ENCODE measurements at places on chromosomes 7 and 10. TPM values are rescaled to one million over a fixed set of nuclear protein-coding genes. Genes with fewer than 3 reads are reported as not detected.

EXOC6 gene
- 29.2 TPM for total RNA-seq

- DNase-seq = no peak
These were observed 41.6 kb downstream of the CDC123 start for GRCh38 chr10:12237265-12238220.

DNA sequence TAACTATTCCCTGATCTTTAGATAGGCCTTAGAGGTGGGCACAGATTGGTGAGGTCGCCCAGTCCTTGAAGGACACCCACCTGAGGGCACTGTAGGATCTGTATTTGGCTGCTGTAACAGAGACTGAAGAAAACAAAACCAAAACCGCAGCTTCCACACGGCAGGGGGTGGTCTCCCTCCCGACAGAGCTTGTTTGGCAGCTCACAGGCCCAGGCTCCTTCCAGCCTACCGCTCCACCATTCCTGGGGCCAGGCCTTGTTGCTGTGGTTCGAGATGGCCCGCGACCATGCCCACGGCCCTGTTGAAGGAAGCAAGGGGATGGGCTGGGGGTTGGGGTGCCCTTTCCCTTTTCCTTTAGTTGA is 30.4 kb downstream of the ZNF783 start:
- DNase-seq = no peak

- DNase-seq = peak; percentile 20
These were observed 375.2 kb downstream of the RPS24 start for GRCh38 chr10:78408671-78409472.

GRCh38 chr10:124145109-124145870 is 51.9 kb upstream of the CHST15 start:
- no peak for DNase-seq

GRCh38 chr10:61760943-61761824 is 98.5 kb downstream of the CABCOCO1 start:
- DNase-seq = peak; percentile 87

DNA sequence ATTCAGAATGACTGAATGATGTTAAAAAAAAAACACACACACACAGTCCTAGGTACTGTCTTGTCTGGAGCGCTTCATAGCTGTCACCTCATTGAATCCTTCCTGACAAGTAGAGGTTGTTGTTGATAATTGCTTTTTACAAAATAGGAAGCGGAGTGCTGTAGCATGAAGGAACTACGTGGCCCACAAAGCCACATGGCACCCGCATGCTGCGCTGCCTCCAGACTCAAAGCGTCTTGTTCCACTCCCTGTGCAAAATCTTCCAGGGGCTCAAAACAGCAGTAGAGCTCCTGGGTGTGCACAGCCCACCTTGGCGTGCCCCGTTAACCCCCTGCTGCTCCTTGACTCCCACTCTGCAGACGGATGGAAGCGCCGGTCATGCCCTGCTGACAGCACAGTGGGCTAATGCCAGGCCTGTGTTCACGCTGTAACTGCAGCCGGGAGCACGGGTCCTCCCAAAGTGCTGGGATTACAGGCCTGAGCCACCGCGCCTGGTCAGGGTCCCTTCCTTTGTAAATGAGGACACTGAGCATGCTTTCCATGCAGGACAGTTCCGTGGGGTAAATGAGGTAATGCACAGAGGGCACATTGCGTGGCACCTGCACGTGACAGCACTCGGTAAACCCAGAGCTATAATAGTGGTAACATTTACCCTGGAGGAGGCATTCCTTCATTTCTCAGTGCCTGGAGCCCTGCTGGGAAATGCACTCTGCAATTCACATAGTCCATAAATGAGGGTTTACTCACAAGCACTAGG is 91.1 kb upstream of the GNA12 start:
- DNase-seq = no peak

GRM8 gene
- not detected for total RNA-seq

DNA sequence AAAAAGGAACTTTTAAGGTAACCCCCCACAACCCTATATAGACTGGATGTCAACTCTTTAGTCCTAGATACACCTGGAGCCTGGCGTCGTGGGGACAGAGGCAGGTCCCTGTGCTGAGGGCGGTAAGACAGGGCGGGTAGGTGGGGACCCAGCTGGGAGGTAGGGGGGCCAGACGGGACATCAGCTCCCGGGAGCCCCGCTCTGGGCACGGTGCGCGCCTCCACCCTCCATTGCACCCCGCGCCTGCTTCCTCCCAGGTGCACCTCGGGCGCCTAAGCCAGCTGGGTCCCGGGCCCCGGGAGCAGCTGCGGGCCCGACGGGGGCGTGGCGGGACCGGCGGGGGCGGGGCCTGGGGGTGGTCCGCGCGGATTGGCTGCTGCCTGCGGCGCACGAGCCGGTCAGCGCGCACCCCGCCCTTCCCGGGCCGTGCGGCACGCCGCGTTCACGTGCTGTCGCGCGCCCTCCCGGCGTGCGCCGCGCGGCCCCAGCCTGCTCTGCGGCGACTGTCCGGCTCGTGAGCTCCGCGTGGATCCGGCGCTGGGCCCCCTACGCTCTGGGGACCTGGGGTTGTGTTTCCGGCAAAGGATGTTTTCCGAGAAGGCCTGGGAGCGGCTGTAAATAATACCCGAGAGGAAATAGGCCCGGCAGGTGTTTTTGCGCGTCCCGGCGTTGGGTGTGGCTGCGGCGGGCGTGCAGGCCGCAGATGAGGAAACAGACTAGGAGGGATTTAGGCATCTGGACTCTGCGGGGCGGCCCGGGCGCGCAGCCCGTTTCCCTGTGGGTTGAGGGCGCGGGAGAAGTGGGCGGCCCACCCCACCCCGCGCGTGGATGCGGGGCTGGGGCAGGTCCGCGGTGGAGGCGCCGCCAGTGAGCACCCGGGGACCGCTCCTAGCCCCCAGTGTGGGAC is 39.1 kb upstream of the PFKFB3 start:
- peak; percentile 84 for DNase-seq

DLG5 gene
- total RNA-seq = 12.7 TPM

Data from IMR-90 (cell line).